Upper lobe of left lung (tissue), 6 donors: ENCODE measurements at places on chromosomes 5 and 9. TPM values are rescaled to one million over a fixed set of nuclear protein-coding genes. Genes with fewer than 3 reads are reported as not detected.

LHX6 gene
- 1.4 TPM for total RNA-seq

ABITRAM gene
- 18.9 TPM for total RNA-seq

HCN1 gene
- 0.06 TPM for total RNA-seq

NUDT2 gene
- 14.0 TPM for total RNA-seq

DMGDH gene
- total RNA-seq = 1.3 TPM

GZMA gene
- 5.2 TPM for total RNA-seq

- H3K36me3 ChIP-seq = no peaks in the 10 kb centered on the region
Measured at GRCh38 chr5:17094830-17095229, 122.6 kb upstream of the BASP1 start.

DNA sequence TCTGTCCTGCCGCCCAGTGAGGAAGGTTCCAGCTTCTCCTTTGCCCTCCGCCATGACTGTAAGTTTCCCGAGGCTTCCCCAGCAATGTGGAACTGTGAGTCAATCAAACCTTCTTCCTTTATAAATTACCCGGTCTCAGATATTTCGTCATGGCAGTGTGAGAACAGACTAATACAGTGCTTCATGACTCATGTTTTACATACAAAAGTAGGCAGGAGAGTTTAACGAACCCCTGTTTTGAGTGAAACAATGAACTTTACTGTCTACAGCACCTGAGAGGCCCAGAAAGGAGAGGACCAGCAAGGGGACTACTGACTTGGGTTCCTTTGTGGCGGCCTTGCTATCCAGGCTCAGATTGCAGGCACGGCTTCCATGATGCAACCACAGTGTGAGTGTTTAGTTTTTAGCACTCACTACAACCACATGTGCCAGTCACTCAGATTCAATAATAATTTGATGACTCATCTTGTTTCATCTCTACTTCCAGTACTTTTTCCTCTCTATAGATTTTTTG, 139.1 kb upstream of the CLINT1 start:
- no peak for DNase-seq
- no peaks in the 10 kb centered on the region for H3K36me3 ChIP-seq
- H3K4me3 ChIP-seq = no peak overlapping the region
- peaks cover 5% of the 10 kb centered on the region for H3K4me1 ChIP-seq

- no peaks in the 10 kb centered on the region for H3K4me1 ChIP-seq
- no peak overlapping the region for H3K27ac ChIP-seq
- H3K4me3 ChIP-seq = no peak overlapping the region
- no peak for DNase-seq
- H3K27me3 ChIP-seq = no peaks in the 10 kb centered on the region
- no peaks in the 10 kb centered on the region for H3K36me3 ChIP-seq
Measured at GRCh38 chr5:164581889-164582288, 1076.5 kb downstream of the MAT2B start.

DNA sequence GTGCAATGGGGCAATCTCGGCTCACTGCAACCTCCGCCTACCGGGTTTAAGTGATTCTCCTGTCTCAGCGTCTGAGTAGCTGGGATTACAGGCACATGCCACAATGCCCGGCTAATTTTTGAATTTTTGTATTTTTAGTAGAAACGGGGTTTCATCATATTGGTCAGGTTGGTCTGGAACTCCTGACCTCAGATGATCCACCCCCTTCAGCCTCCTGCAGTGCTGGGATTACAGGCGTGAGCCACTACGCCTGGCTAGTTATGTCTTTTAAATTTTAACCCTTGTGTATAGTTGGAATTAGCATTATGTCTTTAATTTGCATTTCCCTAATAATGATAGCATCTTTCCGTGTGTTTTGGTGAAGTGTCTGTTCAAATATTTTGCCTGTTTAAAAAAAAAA, 11.5 kb downstream of the GPBP1 start:
- no peaks in the 10 kb centered on the region for H3K27me3 ChIP-seq
- no peak for DNase-seq
- H3K36me3 ChIP-seq = peaks cover 11% of the 10 kb centered on the region
- H3K4me1 ChIP-seq = peaks cover 92% of the 10 kb centered on the region
- H3K27ac ChIP-seq = no peak overlapping the region

DNA sequence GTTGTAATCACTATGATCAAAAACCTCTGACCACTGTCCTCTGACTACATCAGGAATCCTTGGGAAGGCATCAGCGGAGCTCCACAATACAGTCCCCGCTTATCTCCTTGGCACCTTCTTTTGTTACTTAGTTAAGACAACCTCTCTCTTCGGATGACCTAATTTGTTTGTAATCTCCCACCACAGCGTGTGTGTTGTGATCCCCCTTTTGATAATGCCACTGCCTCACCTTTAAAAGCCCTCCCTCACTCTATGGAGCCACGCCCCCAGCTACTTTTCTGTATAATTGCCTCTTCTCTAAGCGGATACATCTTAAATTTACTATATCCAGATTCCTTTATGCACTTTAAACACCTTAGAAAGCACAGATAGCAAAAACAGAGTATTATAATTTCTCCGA, 35.9 kb downstream of the OR2Y1 start:
- H3K4me1 ChIP-seq = no peaks in the 10 kb centered on the region
- no peaks in the 10 kb centered on the region for H3K36me3 ChIP-seq
- no peak overlapping the region for H3K27ac ChIP-seq
- DNase-seq = no peak
- H3K4me3 ChIP-seq = no peak overlapping the region

GRCh38 chr9:134568811-134569210, 72.8 kb upstream of the COL5A1 start:
- DNase-seq = no peak
- no peak overlapping the region for H3K4me3 ChIP-seq
- no peaks in the 10 kb centered on the region for H3K27me3 ChIP-seq
- no peak overlapping the region for H3K27ac ChIP-seq

GRCh38 chr9:105662184-105663104, at the start of gene TAL2:
TAL2 (plus strand) TSS chr9:105662457; CDS start chr9:105662497, 40 bp downstream.
- H3K27me3 ChIP-seq = no peaks in the 10 kb centered on the region
- no peak within 1 kb of the TSS for H3K4me3 ChIP-seq
- no peak for DNase-seq
- no peaks in the 10 kb centered on the region for H3K36me3 ChIP-seq

- no peak overlapping the region for H3K4me3 ChIP-seq
- peak; percentile 80 for DNase-seq
- H3K27me3 ChIP-seq = no peaks in the 10 kb centered on the region
- peaks cover 39% of the 10 kb centered on the region for H3K4me1 ChIP-seq
Measured at GRCh38 chr5:142386137-142387023, 61.6 kb upstream of the SPRY4 start.
